ENCODE measurements at places on chromosomes 4 and X.

- no peak for DNase-seq
Measured at GRCh38 chr4:188403272-188403671, 264.0 kb downstream of the TRIML1 start.

DNA sequence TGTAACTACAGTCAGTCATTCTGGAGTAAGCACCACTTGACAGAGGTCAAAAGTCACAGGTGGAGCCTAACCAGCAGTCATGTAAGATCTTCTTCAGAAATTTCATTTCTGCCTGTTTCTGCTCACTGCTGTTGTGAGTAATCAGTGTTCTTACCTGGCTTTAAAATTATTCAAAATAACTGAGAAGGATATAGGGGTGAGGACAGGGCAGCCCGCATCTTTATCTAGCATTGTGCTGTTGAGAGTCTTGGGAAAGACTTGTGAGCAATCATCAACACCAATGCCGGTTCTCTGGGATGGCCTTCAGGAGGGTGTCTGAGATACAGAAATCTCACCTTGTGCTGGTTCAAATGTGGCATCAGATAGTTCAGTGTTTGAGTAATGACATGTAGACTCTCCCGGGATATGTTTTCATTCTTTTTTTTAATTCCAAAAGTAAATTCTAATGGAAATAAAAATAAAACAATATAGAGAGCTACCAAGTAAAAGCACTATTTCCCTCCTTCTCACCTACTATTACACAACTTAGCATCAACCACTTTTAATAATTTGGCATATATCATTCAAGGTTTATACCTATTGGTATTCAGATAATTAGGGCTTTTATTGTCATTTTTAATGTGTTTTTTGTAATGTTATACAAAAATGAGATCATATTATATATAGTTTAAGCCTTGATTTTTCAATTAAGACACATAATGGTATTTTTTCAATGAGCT is 37.1 kb downstream of the AREG start:
- DNase-seq, result no peak

DNA sequence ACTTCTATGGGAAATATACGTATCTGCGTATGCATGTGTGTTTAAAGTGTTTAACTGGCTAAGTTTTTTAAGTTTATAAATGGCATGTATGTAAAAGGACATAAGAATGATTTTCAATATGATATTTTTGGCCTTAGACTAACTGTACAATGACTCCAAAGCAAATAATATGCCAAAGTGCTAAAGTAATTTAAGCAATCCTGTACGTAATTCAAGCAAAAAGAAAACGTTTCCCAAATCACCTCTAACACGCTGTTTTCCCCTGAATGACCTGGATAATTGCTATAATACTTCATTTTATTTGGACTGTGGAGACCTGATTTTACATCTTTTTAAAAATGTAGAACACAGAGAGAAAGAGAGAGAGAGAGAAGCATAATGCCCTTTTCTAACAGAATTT is 183.0 kb upstream of the HAND2 start:
- no peak for DNase-seq

DNA sequence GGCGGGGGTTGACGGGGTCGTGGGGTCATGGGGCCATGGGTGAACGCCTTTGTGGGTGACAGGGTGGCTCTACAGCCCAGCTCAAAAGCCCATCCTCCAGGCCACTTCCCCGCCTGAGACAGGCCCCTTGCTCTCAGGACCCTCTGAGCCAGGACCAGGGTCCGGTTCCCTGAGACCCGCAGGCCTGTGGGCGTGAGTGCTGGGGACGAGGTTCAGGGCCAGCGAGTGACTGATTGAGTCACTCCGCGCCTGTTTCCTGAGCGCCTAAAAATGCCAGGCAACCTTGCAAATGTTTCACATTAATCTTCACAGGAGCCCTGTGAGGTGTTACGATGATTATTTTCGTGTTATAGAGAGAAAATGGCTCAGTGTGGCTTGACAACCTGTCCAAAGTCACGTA is 97.8 kb downstream of the ZNF674 start:
- DNase-seq, result no peak

- no peak for DNase-seq
Measured at GRCh38 chrX:38151441-38151840, 69.2 kb downstream of the SRPX start.

- no peak for DNase-seq
Measured at GRCh38 chrX:115625572-115626301, 64.8 kb downstream of the PLS3 start.

DNA sequence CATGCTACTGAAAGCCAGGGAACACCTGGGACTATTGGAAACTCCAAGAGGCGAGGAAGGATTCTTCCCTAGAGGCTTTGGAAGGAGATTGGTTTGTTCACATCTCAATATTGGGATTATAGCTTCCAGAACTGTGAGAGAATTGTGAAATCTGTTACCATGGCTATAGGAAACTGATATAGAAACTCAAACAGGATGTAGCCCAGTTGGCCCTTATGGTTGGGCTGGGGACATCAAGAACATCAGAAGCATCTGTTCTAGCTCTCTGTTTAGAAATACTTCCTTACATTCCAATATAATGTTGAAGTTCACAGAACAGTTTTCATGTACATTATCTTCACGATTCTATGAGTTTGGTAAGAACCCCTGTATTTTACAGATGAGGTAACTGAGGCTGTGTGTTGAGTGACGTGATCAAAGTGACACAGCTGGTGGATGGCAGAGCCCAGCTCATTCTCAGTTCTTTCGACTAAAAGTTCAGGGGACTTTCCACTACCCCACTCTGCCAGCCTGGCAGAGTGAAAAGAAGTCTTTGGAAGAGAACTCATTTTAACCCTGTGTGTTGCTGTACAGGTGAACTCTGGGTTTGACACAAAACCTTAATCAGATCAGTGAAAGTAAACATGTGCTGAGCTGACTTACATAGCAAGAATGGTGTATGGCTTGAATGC is 183.0 kb downstream of the GBA3 start:
- no peak for DNase-seq

DNA sequence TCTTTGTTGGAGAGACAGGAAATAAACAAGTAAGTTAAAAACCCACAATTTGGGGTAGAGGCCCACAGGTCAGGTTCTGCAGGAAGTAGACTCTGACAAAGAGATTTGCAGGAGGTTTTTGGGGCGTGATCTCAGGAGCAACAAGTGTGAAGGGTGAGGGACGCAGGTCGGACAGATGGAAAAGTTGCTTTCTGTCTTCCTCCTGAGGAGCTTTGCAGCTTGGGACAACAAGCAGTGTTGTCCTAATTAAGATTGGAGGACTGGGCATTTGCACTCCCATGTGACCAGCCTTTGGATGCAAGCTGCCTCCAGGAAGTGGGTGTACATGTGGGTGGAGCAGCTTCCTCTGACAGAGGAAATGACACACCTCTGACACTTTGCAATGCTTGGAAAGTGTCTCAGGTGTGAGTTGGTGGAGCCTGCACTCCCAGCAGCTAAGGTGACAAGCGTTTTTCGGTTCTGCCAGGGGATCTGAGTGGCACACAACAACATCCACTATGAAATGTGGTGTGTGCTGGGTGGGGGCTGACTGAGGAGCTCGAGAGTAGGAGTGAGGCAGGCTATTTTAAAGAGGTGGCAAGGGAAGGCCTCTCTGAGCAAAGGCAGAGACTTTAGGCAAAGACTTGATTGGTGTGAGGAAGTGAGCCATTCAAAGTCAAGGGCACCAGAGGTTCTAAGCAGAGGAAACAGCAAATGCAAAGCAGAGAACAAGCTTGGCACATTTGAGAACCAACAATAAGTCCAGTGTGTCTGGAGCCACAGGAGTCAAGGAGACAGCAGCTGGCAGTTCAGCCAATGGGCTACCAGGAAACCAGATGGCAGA is 339.8 kb upstream of the GATB start:
- DNase-seq, result peak; percentile 70

Measured in hematopoietic multipotent progenitor cell (in vitro differentiated cells).